ENCODE measurements at places on chromosomes 7 and 10. TPM values are rescaled to one million over a fixed set of nuclear protein-coding genes. Genes with fewer than 3 reads are reported as not detected.

GRCh38 chr10:43219848-43220247, 47.0 kb downstream of the RASGEF1A start:
- DNase-seq: no peak

DNA sequence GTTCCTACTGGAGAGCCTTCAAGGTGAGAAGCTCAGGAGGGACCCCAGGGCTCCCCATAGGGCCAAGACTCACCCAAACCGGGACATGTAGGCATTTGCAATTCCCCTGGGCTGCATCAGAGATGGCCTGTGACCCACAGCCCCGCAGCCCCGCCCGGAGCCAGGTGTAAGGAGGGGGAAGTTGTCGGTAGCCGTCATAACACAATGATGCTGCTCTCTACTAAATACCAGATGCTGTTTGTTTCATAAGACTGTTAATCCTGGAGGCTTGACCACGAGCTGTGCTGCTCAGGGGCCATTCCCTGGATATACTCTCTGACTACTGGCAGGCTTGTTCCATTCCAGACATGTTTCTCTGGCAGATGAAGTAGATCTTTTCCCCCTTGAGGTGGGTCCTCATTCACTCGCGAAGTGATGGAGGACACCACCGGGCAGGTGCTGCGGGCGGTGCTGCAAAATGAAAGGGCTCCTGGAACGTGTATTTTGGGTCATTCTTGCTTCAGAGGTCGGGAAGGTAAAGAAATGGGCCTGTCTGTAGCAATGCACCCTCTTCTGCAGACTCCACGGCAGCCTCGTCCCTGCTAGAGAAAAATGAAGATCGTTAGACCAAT, 61.1 kb downstream of the MKI67 start:
- no peak for DNase-seq

DNA sequence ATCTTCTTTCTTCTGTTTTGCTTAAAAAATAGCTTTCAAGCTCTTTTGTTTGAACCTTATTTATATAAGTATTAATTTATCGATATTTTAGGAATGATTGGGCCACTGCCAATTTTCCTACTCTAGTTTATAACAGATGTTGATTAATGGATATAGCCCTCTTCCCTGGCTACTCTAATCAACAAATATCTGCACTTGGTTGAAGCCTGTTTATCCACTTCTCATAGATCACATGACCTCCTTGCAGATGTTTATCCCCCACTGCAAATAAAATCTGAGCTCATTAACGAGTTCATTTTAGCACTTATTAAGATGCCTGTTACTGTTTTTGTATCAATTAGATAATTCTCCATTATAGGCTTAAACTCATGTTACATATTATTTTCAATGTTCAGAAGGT, 715.3 kb downstream of the CNTNAP2 start:
- no peak for DNase-seq

GRCh38 chr7:16204953-16205352, 216.4 kb downstream of the CRPPA start:
- DNase-seq: no peak

DNA sequence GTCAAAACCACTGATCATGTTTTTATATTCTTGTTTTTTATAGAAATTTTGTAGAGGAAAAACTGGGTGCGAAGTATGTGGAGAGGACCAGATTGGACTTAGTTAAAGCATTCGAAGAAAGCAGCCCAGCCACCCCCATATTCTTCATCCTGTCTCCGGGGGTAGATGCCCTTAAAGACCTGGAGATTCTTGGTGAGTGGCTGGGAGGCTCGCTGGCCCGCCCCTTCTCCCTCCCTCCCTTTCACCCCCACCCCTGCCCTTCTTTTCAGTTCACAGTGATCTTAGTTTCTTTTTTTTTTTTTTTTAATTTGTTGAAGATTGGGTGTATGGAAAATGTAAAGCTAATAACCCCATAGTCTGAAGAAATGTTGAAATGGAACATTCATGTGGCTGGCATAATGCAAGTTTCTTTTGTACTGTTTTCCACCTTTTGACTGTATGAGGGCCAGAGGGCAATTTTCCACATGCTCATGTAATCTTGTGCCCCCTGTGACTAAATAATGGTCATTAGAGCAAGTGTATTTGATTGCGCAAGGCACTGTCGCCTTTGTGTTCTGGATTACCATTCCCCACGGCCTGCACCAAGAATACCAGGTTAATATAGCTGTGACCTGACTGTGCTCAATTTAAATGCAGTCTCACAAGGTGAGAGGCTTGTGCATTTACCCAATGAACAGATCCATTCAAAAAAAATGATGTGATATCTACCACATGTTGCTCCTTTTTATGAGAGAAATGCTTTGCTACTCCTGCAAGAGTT, 77.7 kb downstream of the CDCA7L start:
- DNase-seq: no peak

GRCh38 chr10:22736134-22736533, 21.8 kb upstream of the PIP4K2A start:
- DNase-seq: no peak

ABCC2 gene
- 11.1 TPM for polyA plus RNA-seq

NYAP1 gene
- 1.3 TPM for polyA plus RNA-seq

DNA sequence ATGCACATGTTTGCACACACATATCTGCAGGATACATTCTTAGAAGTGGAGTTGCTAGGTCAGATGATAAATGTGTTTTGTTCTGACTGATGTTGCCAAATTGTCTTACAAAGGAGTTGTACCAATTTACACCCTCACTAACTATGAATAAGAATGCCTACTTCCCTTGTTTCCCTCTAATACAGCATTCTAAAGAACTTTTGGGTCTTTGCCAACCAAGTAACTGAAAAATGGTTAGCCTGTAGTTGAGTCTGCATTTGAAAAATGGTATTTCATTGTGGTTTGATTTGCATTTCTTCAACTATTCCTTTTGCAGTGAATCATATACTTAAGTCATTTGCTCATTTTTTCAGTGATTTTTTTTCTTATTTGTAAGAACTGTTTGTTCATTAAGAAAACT, 48.4 kb downstream of the TMEM26 start:
- no peak for DNase-seq

NUTM2B gene
- polyA plus RNA-seq: 0.32 TPM

HIP1 gene
- 37.6 TPM for polyA plus RNA-seq

HSPA12A gene
- 33.9 TPM for polyA plus RNA-seq

GALNT17 gene
- polyA plus RNA-seq: 3.3 TPM

GRCh38 chr7:112202816-112203215, 3.4 kb downstream of the DOCK4 start:
- no peak for DNase-seq

DNA sequence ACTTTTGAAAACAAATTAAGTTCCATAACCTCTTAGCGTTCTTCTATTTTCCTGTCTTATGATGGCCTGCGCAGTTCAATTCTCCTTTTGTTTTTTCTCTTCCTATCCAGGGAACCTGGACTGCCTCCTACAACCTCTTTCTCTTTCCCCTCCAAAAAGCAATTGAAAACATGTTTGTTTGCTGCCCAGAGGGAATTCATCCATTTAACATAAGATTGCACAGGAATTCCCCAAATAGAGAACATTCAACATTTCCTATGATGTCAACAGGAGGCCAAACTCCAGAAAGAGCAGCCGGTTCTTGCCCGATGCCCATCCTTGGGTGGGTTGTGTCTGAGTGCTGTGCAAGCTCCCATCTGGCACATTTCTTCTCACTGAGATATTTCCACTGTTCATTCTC, 94.2 kb upstream of the NRP1 start:
- DNase-seq: no peak

GRCh38 chr10:99370993-99371392, 41.8 kb downstream of the CNNM1 start:
- DNase-seq: no peak

COL1A2 gene
- polyA plus RNA-seq: 746 TPM

GRCh38 chr10:120048391-120048790, 155.9 kb downstream of the SEC23IP start:
- DNase-seq: no peak

- DNase-seq: no peak
Measured at GRCh38 chr10:28840202-28840601, 162.9 kb downstream of the BAMBI start.

- no peak for DNase-seq
Measured at GRCh38 chr10:97553575-97554031, 19.0 kb upstream of the ANKRD2 start.

GRCh38 chr7:151309311-151309710, 32.3 kb upstream of the NUB1 start:
- DNase-seq: no peak

SYT15B gene
- 1.5 TPM for polyA plus RNA-seq

GRCh38 chr10:43254881-43255633, 11.8 kb downstream of the RASGEF1A start:
- no peak for DNase-seq

PDE1C gene
- polyA plus RNA-seq: 3.3 TPM

SOSTDC1 gene
- polyA plus RNA-seq: 52.8 TPM

TMEM176B gene
- 87.1 TPM for polyA plus RNA-seq

DNA sequence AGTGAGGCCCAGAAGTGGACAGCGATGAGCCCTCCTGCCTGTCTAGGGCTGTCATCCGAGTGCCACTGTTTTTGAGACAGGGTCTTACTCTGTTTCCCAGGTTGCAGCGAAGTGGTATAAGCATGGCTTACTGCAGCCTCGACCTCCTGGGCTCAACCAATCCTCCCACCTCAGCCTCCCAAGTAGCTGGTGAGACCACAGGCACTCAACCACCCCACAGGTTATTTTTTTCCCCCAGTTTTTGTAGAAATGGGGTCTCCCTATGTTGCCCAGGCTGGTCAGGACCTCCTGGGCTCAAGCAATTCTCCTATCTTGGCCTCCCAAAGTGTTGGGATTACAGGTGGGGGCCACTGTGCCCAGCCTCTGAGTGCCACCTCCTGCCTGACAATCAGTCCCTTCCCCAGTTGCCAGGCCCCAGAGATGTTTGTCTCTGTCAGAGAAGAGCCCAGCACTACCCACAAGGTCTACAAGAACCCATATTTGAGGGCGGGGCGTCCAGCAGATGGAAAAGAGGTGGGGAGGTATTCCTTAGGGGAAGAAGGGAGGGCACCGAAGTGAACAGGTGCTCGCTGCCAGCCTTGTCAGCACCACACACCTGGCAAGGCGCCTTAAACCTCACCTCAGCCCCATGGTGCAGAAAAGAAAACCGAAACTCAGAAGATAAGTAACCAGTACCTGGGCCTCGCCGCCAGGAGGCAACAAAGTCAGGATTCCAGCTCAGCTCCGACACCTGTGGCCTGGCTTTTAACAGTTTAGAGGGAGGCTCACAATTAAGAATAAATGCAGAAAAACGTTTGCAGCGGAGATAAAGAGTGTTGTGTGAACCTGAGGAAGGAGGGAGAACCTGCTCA, 77.4 kb upstream of the ANLN start:
- no peak for DNase-seq

DNA sequence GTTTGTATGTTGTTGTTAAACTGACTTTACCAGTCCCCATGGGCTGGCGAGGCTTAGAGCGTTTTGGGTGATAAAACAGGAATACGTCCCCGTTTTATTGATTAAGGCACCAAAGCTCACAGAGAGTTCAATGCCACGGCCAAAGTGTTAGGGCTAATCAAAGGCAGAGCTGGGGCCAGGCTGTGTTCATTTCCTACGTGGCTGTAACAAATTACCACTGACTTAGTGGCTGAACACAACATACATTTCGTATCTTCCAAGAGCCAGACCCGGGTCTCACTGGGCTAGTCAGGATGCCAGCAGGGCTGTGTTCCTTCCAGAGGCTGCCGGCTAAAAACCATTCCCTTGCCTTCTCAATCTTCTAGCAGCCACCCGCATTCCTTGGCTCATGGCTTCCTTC, 94.4 kb upstream of the HABP2 start:
- no peak for DNase-seq

DNA sequence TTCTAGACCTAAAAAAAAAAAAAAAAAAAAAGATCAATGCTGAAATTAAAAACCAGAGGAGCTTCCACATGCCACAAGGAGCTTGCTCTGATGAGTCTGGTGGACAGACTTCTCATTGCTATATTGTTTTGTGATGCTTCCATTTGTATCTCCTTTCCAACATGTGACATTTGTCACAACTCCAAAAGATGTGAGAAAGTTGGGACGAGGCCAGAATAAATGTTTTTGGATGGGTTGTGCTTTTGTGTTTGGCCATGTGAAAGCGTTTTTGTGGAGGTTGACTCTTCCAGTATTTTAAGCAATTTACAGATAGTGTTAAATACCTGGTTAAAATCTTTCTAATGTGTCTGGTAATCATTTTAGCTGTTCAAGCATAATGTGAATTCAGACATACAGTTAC, 280.1 kb downstream of the SKAP2 start:
- DNase-seq: no peak

DBNL gene
- 69.2 TPM for polyA plus RNA-seq

SPDYE3 gene
- 8.1 TPM for polyA plus RNA-seq

FAM53B gene
- 24.3 TPM for polyA plus RNA-seq

ANXA8 gene
- 0.21 TPM for polyA plus RNA-seq

- no peak for DNase-seq
Measured at GRCh38 chr10:128938558-128938957, 528.5 kb upstream of the MGMT start.

GRCh38 chr7:105016068-105016708, 2.2 kb downstream of the KMT2E start:
- no peak for DNase-seq

DNA sequence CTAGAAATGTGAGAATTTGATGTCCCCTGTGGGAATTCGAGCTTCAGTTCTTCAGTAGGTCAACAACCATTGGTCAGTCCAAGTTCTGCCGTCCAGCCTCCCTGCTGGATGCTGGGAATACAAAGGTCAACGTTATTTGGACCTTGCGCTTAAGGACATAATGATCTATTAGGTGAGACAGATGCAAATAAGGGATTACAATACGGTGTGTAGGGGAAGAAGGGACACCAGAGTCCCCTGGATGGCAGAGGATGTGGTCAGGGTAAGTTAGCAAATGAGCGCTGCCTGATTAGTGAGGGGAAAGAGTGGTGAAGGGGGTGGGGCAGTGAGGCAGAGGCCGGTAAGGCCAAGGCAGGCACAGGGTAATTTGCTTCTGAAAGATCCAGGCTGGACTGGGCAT, 16.2 kb downstream of the CCNY start:
- DNase-seq: no peak

Data from right renal cortex interstitium (tissue), 3 donors.